ENCODE measurements at places on chromosomes 13 and 19.
A peak's percentile ranks its signal among the peaks of the same experiment; 100 is the strongest.

DNA sequence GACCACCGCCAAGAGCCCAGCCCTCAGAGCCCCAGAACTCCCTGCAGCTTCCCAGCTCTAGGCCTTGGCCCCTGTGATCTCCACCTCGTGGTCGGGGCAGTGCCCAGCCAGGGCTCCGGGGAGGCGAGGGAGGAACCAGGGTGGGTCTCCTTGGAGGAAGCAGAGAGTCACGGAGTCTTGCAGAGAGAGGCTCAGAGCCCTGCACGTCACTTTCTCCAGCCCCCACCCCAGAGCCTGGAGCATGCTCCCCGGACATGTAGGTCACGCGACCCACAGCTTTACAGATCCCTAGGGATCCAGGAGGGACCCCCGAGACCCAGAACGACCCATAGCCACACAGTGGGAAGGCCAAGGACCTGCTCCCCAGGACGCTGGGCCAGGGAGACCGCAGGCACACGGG lies 11.9 kb downstream of the GADD45B start:
- DNase-seq, result no peak

DNA sequence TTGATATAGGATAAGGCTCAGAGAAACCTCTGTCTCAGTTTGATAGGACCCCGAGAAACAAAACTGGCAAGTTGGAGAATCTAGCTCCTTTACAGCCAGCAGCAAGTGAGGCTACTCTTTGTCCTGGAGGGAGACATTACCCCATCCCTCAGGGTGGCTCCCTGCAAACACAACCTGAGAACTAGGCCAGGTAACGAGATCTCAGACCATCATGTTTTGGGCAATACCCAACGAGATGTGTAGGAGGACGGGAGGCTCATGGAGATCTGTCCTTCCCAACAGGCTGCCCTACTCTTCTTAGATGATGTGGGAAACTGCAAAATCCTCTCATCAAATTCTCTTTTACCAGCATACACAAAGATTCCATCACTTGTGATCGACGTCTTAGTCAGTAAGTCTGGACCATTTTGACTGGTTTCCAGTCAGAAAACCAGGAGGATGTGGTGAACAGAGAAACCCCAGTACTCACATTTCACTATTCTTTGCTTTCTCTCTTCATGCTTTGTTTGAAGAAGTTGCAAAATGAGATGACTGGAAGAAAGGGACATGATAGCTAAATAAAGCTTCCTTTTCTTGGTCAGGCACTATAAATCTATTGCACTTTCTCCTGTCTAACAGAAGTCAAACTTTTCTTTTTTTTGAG lies 6.0 kb upstream of the CTU1 start:
- DNase-seq, result peak; percentile 4

DNA sequence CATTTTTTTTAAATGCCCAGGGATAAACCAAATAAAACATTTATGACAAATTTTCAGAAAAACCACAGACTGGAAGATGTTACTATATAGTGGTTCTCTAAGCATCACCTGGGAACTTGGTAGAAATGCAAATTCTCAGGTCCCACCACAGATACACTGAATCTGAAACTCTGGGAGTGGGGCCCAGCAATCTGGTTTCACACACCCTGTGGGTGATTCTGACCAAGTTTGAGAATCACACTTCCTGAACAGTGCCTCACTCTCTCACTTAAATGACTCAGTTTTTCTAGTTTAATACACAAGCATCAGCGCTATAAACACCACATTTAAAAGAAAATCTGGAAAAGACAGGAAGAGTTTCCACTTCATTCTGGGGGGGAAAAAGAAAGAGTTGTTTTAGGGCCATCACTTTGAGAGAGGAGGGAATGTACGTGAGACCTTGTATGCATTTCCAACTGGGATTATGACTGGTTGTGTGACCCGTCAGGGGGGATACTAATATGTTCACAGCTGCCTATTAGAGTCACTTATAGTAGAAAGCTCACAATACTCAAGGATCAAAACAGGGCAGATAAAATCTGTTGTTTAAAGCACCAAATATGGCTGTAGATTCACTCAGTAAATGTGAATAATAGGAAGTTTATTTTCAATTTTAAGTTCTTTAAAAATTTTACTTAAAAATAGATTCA lies 567.7 kb downstream of the GPC6 start:
- no peak for DNase-seq

DNA sequence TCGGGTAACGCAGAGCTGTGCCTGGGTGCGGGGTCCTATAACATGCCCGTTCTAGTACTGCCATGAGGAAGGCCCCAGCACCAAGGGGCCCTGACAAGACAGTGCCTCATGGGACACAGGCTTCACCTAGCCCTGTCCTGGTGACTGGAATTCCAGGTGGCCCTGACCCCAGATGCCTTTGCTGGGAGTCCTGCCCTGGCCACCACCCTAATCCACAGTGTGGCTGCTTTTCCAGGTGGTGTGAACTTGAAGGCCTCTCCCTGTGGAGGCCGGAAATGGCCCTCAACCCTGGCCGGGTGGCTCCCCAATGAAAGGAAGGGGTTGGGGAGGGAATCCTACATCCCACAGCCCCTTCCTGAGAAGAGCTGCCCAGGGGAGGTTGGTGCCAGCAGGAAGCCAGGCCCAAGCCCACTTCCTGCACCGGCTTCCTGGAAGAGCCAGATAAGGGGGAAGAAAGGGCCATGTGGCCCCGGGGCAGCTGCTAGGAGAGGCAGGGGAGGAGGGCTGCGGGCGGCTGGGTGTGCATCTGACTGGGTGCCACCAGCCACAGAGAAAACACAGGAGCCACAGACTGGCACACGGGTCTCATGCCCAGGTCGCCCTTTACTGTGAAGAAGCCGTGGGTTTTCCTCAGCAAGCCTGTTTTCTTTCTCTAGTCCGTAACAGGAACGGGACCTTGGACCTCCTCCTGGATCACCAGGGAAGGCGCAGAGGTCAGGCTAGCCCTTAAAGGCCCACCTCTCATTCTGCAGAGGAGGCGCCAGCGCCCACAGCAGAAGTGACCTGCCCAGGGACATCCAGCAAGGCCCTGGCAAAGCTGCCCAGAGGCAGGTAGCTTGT lies 4.7 kb downstream of the LSM4 start:
- no peak for DNase-seq

GRCh38 chr13:40987606-40988280 lies 31.4 kb downstream of the ELF1 start:
- no peak for DNase-seq

DNA sequence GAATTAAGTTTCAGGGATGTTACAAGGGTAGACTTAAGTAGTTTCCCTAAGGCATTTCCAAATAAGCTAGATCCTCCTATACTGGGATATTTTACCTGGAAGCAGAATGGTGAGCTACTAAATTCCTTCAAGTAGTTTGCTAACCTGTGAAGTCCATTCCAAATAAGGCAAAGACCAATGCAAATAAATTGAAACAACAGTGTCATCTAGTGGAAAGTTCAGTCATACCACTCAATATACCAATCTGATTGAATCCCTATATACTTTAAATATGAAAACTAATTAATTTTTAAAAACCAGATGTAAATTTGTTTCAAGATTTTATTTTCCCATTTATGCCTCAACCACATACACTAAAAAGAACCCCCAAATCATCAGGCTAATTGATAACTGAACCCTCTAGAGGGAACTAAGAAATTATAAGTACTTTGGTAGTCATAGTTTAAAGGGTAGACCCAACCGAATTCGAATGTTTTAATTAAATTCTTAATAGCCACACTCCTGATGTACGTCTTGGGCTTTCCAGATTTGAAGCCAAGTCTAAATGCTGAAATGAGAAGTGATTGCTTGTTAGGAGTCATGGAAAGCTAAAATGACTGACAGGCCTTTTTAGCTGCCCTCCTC lies 223.7 kb downstream of the TBC1D4 start:
- DNase-seq, result no peak

GRCh38 chr13:106681536-106681935 lies 113.6 kb upstream of the ARGLU1 start:
- DNase-seq, result no peak

DNA sequence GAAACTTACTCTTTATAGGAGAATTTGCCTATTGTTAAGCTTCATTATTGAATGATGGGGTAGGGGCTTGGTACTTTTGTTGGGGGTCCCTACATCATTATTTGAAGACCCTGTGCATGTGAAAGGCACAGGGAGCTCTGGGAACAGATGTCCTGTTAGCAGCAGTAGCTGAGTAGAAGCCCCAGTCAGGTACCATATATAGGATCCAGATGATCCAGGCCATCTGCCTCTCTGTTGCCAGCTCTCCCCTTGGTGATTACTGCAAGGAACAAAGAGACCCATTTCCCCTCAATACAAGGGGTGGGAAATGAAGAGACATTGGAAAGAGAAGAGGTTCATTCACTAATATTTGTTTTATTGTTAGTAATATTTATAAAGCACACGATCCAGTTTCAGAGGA lies 4.4 kb upstream of the MTMR6 start:
- no peak for DNase-seq

GRCh38 chr13:25001476-25002206 lies 94.3 kb upstream of the PABPC3 start:
- DNase-seq, result no peak

GRCh38 chr19:1945899-1946298 lies 4.9 kb downstream of the CSNK1G2 start:
- peak; percentile 76 for DNase-seq

DNA sequence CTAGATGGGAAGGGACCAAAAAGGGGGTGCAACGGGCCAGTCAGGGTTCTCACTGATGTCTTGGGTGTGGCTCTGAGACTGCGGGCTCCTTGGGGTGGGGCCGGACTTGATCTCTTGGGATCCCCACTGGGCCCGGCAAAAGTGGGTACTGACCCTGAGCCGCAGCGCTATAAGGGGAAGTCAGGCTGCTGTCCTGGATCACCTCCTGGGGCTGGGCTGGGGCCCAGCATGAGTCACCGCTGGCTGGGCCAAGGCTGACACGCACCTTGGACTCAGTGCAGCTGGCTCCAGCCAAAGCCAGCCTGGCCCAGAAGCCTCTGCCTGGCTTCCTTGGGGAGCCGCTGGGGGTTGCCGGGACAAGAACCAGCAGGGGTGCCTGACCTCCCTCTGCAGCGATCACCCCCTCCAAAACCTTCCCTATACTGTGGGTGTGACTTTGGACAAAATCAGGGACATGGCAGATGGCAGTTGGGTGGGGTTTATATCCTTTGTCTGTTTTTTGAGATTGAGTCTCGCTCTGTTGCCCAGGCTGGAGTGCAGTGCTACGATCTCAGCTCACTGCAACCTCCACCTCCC lies 617 bp upstream of the IQCN start:
- DNase-seq, result peak; percentile 80

GRCh38 chr19:2805991-2806649 lies 13.5 kb upstream of the ZNF554 start:
- DNase-seq, result no peak

GRCh38 chr19:1080360-1081161 lies 13.6 kb downstream of the ARHGAP45 start:
- no peak for DNase-seq

GRCh38 chr13:37198629-37199028 lies 93.2 kb upstream of the CSNK1A1L start:
- no peak for DNase-seq

DNA sequence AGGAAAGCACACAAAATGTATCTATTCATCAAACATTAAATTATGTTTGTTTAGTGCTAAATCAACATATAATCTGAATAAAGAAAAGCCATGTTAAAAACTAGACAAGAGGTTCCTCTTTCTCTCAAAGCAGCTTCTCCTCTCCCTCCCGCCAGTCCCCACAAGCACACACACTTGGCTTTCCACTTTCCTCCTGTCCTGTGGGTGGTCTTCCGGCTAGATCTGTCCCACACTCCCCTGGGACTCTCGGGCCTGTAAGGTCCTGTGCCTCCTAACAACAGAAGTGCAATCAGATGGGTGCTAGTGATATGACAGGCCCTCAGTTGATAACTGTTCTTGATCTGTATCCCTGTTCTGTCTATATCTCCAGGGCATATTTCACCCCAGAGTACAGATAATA lies 45.6 kb upstream of the RAP2A start:
- no peak for DNase-seq

DNA sequence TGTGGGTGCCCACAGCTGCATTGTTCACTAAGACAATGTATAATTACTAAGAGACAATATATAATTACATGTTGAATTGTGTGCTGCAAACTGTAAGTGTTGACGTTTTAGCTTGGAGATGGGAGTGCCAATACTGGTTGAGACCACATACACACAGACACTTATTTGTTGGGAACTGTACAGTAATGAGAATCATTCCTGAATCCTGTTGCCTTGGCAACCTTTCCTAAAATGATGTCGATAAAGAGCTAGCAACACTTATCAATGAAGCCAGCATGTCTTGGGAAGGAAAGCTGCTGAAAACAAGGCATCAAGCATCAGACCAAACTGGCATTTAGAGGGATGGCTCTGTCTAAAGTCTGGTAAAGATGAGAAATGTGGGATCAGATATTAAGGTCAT lies 51.3 kb downstream of the PCDH8 start:
- DNase-seq, result no peak

DNA sequence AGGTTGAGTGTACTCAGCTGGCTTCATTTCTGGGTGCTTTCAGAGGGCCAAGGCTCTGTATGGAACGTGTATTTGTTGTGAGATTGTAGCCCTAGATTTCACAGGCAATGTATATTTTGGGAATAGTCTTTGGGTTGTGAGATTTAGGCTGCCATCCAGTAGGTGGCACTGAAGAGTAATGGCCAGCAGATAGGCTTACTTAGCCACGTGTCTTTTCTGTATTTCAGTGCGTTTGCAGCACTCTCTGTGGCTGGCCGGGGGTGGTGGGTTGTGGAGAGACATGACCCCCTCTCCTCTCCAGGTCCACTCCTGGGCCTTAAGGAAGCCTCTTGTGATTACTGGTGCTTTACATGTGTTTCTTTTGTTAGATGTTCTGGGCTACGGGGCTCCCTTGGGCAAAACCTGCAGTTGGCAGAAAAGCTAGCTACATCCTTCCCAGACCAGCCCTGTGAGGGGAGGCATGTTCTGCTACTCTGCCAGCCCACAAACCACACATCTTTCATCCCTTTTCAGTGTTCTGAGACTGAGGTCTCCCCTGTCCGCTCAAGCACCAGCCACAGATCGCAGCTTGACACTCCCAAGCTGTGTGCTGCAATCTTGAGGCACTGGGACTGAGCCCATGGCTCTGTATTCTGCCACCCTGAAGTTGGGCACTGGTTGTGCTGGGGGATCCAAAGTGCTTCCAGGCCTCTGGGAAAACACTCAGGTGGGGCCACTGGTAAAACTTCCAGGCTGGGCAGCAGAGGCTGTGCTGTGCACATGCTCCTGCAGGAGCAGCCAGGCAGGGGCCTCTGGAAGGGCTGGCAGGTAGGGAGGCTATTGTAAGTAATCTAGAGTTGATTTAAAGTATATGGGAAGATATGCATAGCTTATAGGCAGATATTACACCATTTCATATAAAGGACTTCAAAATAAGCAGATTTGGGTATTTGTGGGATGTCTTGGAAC lies 1096.8 kb upstream of the PCDH20 start:
- DNase-seq, result peak; percentile 41

DNA sequence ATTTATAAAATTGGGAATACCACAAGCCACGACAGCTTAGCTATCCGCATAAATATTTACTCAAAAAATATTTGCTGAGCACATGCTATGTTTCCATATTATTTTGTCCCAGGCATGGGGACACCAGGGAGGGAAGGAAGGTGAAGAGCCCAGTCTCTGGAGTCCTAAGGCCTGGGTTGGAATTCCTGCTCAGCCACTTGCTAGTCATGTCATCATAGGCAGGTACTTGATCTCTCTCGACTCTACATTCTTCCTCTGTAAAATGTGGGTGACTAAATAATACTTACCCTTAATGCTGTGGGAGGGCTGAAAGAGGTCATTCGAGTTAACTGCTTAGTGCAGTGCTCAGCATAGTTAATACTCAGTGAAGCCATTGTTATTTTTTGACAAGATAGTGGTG lies 4.3 kb upstream of the RNASEH2B start:
- DNase-seq, result no peak
